ENCODE measurements at places on chromosomes 6 and 20.

GRCh38 chr6:49097116-49097515 is 365.9 kb downstream of the MMUT start:
- DNase-seq = no peak

DNA sequence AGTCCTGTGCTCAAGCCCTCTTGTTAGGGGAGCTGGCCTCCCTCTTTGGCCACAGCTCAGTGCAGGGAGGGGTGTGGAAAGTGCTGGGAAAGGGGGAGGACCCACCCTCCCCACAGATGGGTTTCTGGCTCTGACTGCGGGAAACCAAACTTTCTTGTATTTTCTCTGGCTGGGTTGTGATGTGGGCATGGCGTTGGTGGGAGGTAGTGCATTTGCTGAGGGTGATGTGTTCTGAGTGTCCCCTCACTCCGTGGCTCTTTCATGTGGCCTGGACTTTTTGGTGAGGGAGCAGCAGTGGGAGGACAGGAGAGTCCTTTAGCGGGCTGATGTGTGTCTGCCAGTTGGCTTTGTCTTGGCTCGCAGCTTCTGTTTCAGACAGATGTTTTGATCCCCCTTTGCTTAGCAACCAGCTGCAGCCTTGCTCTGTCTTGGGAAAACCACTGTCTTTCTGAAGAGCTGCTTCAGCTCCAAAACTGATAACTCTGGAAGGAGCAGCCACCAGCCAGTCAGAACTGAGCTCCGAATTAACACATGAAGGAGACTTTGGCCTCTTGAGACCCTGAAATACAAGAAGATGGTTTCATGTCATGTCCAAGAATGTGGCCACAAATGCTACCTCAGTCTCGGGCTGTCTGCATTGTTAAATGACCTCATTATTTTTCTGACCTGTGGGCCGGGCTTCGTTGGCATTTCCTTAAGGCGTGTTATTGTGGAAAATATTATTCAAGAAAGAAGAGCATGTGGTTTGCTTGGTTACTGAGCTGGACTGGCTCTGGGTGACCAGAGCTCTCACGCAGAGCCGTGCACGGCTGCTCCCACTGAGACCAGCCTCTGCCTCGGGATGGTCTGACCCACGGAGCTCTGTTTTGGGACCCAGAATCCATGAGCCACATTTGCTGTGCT is 21.5 kb downstream of the SYNJ2 start:
- peak; percentile 52 for DNase-seq

DNA sequence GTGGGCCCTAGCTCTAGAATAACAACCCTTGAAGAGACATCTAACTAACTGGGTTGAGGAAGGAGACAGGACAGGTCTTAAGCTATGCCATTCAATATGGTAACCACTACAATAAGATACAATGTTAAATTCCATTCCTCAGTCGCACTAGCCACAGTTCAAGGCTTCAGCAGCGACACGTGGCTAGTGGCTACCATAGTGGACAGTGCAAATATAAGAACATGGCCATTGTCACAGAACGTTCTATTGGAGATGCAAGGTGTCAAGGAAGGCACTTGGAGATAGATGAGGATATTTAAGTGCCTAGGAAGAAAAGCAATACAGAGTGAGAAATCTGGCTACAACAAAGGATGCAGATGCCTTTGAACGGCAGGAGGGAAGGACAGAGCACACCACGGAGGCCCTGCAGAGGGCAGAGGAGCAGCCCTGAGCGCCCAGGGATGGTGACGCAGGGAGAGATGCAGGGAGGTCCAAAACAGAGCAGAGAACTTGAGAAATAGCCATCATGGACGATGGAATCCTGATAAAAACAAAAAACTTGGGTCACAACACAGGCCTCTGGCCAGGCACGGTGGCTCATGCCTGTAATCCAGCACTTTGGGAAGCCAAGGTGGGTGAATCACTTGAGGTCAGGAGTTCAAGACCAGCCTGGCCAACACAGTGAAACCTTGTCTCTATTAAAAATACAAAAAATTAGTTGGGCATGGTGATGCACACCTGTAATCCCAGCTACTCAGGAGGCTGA is 140.7 kb downstream of the ZMYND8 start:
- DNase-seq = no peak

- DNase-seq = no peak
These were observed 414.1 kb upstream of the FKBP1C start for GRCh38 chr6:62797190-62797589.

DNA sequence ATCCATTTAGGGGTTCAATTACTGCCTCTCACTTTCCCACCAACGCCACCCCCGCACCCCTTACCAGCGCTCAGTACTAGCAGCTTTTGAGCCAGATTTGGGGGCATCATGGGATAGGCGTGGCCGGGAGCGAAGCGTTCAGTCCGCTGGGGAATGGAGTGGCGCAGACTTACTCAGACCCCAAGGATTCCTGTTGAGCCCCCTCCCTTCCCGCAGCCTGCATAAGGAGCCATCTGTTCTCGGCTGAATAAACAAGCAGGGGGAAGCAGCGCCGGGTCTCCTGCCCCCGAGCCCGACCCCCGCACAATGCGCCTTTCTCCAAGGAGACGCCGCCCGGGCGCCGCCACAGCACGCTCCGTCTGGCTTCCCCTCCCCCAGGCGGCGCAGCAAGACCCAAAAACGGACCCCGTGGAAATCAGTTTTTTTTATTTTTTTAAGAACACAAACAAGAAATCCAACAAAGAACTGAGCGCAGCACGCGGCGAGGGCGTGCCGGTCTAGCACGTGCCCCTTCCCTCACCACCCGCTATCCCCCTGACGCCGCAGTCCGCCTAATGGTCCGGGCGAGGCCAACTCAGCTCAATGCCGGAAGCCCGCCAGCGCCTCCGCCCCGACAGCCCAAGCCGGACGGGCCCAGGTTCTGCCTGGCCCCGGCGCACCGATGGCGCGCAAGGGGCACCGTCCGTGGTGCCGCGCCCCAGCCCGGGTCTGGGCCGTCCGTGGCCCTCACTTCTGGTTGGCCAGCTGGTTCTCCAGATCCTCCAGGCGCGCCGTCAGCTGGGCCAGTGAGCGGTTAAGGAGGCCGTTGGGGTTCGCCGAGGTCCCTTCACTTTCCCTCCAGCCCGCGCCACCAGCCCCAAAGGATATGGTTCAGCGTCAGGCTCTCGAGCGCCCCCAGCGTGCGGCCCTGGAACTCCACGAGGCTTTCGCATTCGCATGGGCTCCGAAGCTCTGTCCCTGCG is 13.3 kb upstream of the RBPJL start:
- DNase-seq = peak; percentile 83

- no peak for DNase-seq
These were observed 19.8 kb upstream of the ENPP1 start for GRCh38 chr6:131787766-131788712.

DNA sequence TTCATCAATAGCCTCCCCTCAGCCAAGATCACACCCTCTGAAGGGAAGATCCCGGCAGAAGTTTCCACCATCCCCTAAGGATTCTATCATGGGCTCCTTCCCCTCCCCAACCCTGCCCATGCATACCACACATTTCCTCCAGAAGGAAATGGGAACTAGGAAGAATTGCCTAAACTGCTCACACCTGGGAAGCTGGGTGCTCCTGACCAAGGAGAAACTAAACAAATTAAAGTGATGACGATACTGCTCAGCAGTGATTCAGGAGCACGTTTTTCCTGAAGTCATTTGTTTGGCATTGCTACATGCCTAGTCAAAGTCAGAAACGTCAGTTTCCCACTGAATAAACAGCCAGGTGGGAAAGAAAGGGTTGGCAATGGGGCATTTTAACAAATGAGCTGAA is 136.1 kb upstream of the CDYL start:
- no peak for DNase-seq

DNA sequence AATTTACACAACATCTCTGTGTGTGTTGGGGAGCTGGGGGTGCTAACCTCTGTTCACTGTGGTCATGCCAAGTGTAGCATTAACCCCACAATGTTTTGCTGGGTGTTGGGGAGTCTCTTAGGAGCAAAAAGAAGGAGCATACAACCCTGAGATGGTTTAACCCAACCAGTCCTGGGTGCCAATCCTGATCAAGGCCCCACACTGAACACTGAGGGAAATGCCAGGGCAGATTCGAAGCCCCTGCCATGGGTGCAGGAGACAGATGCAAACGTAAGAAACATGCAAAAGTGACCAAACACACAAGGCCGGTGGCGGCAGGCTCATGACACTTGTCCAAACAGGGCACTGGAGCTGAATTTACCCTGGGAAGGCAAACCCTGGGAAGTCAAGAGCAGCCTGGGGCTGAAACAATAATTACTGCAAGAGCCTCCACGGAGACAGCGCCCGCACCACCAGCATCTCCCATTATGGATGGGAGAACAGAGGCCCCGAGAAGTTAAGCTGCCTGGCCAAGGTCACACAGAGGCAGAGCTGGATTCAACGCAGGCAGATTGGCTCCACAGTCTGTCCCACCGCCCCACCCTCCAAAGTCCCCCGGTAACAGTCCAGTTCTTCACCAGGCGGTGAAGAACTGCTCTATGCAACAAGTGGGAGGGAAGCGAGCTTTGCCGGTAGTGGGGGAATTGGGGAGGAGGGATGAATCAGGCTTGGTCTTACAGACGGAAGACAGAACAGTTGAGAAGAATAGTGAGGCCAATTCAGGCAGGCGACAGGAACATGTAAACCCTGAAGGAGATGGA is 8.5 kb downstream of the ACSS1 start:
- no peak for DNase-seq

DNA sequence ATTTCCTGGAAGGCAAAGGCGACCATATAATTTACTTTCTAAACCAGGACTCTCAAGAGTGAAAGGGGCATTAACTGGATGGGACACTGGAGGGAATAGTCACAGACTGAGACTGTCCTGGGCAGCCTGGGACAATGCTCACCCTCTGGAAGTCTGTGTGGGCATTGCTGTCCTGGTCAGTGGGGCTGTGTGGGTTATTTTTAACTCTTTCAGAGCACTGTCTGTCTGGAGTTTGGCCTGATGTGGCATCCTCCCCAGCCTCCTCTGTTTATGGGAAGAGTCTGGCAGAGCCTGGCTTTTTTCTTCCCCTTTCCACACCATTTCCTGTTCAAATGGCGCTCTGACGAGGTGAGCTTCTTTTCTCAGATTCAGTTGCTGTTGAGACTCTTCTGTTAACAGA is 11.7 kb downstream of the DAAM2 start:
- DNase-seq = no peak

DNA sequence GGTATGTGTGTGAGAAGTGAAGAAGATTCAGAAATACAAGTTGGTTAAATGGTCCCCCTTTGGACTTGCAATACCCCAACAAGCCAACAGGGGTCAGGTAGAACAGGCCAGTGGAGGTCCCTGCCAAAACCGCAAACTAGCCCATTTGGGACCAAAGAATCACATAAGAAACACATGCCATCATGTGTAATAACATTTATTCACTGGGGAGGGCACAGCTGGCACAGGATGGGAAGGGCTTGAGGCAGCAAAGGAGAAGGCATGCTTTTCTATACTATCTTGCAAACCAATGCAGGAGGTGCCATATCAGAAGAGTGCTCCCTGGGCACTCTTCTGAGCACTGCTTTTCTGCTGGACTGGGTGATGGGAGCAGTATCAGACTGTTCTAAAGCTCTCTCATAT is 116.1 kb upstream of the TRAF3IP2 start:
- no peak for DNase-seq

DNA sequence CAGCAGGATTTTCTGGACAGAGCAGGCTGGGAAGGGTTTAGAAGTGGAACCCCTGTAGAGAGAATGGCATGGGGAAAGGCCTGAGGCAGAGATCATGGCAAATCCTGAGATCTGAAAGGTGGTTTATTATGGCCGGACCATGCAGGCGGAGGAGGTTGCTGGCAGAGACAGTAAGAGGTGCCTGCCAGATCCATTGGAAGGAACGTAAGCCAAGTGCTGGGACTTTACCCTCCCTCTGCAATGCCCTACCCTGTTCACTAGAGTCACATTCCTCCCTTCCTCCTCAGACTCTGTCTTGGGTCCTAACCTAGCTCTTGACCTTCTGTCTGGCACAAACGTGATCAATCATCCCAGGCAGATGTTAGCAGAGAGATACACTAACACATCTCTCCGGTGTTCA is 66.4 kb upstream of the SLC22A23 start:
- no peak for DNase-seq

DNA sequence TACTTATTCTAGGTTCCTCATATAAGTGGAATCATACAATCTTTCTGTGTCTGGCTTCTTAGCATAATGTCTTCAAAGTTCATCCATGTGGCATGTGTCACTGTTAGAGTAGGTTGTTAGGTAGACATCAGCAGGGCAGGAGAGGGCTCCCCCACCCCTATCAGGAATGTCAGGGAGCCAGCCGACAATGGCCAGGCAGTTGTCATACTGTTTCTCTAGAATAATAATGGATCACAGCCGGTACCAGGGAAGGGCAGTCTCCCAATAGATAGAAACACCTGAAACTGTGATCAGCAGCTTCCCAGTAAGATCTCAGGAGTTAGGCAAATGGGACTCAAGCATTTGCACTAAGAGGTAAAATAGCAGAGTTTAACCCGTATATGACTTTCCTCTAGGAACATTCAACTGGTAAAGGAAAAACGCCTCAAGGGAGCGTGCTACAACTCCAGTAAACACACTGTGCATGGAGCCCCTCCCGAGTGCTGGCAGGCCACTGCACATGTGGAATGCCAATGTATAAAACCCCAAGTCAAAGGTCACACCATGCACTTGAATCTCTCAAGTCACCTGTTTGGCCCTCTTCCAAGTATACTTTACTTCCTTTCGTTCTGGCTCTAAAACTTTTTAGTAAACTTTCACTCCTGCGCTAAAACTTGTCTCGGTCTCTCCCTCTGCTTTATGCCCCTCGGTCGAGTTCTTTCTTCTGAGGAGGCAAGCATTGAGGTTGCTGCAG is 29.8 kb upstream of the SIRT5 start:
- no peak for DNase-seq

GRCh38 chr20:7772371-7772770 is 167.9 kb downstream of the HAO1 start:
- no peak for DNase-seq

GRCh38 chr20:63036291-63036690 is 29.5 kb upstream of the BHLHE23 start:
- no peak for DNase-seq

DNA sequence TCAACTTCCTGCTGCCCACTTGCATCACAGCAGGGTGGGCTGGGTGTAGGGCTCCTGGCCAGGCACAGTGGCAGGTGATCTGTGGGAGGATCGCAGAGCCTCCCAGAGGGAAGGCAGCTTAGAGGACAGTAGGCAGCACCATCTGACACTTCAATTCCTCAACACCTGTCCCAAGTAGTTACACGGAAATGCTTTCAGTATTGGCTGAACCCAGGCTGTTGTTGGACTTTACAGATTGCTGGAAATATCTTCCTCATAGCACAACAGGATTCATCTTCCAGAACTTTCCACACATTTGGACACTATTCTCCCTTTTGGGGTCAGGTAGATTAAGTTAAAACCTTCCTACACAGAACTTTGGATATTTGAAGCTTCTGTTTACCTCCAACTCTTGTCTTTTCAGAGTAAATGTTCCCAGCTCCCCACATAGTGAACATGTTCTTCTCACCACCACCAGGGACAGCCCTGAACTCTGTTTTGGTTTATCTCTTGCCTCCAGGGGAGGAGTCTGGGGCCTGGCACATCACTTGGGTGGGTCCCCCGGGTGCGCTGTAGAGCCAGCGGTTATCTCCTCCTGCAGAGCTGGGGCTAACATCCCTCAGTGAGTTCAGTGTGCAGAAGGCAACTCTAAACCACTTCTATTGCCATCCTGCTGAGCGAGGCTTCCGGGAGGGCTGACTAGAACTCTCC is 3.5 kb upstream of the SLC22A2 start:
- no peak for DNase-seq

All from dorsolateral prefrontal cortex (tissue), 122 donors.